ELR (cell line): ENCODE measurements at places on chromosomes 6 and 20.

DNA sequence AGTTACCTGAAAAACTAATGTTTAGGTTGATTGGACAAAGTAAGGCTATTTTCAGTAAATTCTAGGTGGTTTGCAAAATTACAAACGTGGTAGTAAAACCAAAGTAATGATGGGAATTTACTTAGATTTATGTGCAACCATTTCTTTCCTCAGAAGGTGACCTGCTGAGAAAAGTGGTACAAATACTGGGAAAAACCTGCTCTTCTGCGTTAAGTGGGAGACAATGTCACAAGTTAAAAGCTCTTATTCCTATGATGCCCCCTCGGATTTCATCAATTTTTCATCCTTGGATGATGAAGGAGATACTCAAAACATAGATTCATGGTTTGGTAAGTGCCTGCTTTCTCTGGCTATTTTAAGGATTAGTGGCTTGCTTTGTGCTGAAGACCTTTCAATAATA is 18.2 kb downstream of the TPX2 start:
- no peak for DNase-seq

GRCh38 chr6:39902136-39902535 is 32.1 kb downstream of the MOCS1 start:
- DNase-seq = no peak

GRCh38 chr6:27066381-27066780 is 181.1 kb upstream of the PRSS16 start:
- no peak for DNase-seq

DNA sequence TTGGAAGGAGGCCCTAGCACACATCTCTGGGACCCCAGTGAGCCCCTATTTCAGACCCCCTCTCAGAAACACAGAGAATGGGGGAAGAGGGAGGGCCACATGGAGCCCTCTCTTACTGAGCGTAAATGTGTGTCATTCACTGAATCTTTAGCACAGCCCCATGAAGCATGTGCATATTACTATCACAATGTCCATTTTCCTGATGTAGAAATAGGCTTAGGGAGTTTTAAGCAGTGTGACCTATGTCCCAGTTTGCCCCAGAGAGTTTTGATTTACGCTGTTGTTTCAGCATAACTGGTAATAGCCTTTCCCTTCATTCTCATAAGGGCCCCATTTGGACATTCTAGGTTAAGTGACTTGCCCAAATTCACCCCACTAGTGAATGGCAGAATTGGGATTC is 25.0 kb upstream of the TCP11 start:
- DNase-seq = no peak

- DNase-seq = no peak
Observed at GRCh38 chr6:151216804-151217203, 23.0 kb upstream of the AKAP12 start.

- DNase-seq = no peak
Observed at GRCh38 chr6:1509241-1509640, 100.5 kb upstream of the FOXC1 start.

GRCh38 chr20:33680686-33681085 is 5.5 kb downstream of the E2F1 start:
- no peak for DNase-seq

- no peak for DNase-seq
Observed at GRCh38 chr6:166826264-166826663, 130.1 kb downstream of the RNASET2 start.

DNA sequence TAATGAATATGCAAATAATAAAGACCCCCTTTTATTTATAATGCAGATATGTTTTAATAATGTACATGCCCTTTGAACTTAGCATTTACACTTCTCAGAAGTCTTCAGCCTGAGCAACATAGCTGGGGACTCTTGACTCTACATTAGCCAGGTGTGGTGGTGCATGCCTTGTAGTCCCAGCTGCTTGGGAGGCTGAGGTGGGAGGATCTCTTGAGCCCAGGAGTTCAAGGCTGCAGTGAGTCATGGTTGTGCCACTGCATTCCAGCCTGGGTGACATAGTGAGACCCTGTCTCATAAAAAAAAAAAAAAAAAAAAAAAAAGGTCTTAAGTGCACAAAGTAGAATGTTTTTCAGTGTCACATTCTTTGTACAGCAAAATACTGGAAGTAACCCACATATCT is 17.3 kb upstream of the MAPK13 start:
- no peak for DNase-seq

- DNase-seq = peak; percentile 95
Observed at GRCh38 chr20:56875052-56875659, 246.1 kb downstream of the TFAP2C start.

DNA sequence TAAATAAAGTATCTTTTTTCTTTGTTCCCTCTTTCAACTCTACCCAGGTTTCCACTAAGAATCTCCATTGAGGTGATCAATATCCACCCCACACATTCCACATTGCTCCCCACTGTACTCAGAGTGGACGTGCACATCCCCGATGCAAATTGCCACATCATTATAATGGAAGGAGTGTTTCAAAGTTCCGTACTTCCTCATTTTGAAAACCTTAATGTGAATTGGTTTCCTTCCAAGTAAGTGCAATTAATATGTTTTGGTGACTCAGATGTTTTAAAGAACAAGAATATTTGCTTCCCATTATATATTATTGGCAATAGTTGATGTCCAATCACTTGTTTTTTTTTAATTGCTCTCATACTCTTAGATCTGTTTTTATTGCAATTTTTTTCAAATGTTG is 463.6 kb downstream of the HACE1 start:
- DNase-seq = no peak

DNA sequence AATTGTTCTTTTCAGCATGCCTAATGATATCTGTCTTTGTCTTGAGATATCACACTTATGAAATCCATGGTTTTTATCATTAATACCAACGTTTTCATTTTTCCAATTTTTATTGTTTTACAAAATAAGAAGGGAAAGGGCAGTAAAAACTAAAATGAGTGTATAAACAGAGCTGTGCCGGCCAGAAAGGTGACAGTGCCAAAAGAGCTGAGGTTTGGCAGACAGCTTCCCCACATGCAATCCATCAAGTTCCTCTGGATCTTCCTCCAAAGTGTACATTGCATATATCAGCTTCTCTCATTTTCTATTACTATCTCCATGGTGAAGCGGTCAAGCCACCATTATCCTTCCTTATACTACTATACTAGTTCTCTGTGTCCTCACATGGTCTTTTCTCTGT is 10.1 kb upstream of the TMEM244 start:
- DNase-seq = no peak

GRCh38 chr6:83707829-83708545 is 914 bp downstream of the SNAP91 start:
- DNase-seq = no peak

DNA sequence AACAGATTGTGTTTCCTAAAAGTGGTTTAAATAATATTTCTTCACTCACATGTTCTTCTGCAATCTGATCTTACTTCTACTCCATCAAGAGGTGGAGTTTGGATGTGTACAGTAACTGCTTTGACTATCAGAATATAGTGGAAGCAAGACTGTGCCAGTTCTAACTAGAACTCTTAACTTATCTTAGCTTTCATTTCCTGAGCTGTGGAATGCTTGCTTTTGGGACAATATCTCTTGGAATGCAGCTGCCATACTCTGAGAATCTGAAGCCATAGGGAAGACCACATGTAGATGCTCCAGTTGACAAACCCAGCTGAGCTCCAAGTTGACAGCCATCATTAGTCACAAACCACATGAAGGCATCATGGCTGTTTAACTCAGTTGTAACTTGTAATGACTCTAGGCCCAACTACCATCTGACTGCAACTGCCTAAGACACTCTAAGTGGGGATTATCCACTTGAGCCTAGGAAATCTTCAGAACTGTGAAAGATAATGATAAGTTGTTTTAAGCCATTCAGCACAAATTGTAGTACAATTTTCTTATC is 40.8 kb upstream of the MAN1A1 start:
- no peak for DNase-seq

GRCh38 chr6:134251320-134251719 is 66.6 kb downstream of the SGK1 start:
- DNase-seq = no peak

DNA sequence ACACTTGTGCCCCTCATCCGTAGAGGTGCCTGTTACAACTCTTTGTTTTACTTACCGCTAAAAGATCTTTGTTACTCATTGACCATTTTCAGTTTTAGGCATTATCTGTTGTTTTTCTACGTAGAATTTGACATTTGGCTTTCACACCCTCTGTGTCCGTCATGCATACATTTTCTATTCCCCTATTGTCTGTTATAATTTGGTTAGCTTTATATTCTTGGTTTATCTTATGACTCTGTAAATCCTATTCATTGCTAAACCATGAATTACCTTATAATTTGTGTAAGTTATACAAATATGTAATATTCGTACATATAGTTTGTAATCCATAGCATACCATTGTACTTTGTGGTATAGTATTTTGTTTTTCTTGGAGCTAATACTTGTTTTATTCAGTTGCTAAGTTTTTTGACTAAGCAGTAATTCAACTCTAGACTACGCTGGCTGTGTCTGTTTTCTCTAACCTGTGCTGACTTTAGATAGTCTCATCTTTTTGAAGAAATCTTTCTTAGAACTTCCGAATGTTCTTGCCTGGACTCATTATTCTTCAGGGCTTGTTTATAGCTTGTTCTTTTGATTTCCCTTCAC is 21.8 kb downstream of the CDC5L start:
- no peak for DNase-seq

DNA sequence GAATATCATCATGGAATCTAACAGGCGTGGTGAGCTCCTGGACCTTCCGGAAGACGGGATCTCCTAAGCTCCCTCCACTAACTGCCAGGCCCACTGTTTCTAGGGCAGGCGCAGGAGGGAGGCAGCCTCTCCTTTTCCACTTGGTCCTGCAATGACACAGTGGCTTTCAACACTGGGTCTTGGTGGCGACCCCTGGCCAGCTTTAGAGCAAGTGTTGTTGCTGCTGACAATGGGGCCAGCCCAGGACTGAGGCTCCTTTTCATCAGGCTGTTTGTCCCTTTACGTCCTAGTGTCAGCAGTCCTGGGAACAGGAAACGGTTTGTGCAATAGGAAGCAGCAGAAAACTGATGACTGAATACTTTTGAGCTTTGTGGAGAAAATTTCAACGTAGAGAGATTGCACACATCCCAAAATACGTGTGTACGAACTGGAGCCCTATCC is 9.7 kb upstream of the QKI start:
- no peak for DNase-seq

DNA sequence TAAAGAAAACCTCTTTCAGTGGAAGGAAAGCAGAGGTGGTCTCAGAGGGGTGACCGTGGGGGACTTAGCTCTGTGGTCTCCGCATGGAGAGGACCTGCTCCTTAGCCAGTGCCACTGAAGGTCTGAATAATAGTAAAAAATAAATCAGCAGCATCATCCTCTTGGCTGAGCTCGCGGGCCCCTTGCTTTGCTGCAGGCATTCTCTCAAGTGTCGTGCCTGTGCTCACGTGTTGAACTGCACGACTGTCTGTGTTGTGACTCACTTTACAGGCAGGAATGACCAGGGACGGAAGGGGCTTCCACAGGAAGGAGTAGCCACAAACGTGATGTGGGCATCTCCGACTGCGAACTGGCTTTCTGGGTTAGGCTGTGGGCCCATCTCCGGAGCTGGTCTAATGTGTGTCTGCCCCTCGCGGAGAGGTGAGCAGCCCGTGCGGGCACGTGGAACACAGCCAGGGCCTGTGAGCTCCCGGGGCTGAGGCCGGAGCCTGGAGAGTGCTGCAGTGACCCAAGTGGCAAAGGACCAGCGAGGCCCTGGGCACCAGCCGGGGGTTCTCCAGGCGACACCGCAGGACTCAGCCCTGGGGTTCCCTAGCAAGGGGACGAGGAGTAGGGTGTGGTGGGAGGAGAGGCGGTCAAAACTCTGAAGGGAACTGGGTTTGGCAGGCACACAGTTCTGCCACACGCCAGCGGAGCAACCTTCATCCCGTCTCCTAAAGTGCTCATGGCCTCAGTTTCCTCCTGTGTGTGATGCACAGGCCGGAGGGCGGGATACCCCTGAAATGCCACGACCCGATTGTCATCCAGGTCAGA is 89.2 kb downstream of the RAMACL start:
- peak; percentile 32 for DNase-seq

GRCh38 chr6:15364401-15365037 is 118.7 kb downstream of the JARID2 start:
- no peak for DNase-seq

DNA sequence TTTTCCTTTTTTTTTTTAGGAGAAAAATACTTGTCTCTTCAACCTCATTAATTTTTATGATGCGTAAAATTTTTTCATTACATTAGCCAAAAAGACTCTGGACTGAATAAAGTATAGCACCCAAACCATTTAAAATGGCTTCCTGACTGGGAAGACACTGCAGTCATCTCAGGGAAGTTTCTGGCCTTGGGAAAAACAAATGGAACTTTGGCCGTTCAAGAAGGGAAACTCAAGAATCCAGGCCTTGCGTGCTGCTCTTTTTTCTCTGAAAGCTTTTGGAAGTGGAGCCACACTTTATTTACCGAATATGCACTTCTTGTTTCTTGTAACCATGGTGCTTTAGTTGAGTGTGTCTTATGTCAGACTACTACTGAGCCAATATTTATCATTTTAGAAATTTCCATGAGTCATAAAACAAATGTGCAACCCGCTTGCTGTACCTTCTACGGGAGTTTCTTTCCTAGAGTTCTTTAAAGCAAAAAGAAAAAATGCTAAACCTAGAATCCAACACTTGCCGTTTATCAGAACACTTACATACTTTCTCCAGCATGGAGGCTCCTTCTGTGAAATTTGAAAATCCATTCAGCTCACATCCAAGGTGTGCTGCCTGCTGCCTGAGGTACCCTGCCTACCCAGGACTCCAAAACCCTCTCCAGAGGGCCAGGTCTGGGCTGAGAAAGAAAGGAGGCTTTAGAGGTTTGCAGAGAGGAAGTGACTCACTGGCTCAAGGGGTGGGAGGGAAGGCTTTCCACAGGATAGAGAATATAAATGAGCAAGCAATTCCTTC is 11.5 kb upstream of the DSTN start:
- DNase-seq = peak; percentile 93

DNA sequence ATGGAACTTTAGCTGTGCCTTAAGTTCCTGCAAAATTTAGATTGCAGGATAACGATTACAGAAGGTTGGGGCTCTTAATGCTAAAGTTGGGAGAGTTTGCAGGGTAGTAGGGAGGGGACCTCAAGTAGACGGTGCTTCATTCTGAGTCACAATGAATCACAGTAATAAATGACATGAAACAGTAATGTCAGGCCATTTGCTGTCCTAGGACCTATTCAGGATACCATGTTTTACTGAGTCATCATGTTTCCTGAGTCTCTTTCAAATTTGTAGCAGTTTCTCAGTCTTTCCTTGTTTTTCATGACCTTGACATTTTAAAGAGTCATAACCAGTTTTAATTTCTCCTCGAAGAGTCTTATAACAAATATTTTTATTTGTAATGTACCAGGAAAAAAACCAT is 406.9 kb upstream of the MAP3K7 start:
- DNase-seq = no peak

DNA sequence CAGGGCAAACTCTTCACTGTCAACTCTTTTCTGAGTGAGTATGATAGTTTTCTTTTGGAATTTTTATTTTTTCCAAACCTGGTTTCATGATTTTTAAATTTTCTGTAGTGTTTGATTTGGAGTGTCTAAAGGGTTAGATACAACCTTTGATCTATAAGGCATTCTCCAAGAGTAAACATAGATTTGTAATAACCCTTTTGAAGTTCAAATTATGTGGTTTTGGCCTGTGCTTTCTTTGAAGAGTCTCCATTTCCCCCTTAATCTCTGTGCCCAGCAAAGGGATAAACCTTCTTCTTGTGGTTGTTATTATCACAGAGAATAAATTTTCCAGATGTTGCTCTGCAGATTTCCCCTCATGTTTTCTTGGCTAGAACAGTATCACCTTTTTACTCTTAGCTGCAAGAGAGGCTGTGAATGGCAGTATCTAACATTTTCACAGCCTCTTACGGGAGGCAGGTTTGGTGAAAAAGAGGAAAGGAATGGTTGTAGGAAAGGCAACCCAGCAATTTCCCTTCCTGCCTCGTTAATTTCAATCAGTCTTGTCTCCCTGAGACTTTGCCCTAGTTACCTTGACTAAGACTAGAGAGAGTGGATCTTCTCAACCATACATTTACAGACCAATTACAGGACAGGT is 83.3 kb upstream of the AKIRIN2 start:
- DNase-seq = no peak
